ENCODE measurements at places on chromosomes 5 and 9.

DNA sequence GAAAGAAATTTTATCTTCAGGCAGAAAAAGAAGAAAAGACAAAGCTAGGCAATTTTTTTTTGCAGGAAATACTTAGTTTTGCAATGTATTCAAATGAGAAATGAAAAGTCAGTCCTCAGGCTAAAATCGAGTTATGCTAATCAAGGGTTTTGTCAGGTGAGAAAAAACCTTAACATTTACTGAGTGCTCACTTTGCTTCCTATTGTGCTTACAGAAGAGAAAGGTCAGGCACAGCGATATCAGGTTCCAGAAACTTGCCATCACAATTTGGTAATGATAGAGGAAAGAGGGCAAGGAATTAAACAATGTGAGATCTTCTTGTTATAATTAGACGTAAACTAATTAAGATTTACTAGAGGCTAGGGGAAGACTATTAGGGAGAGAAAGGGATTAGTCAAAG, 431.7 kb upstream of the CTNND2 start:
- no peak for DNase-seq

- DNase-seq: no peak
Observed at GRCh38 chr9:33202552-33203201, 35.5 kb upstream of the B4GALT1 start.

- DNase-seq: no peak
Observed at GRCh38 chr9:105438141-105438806, 9.6 kb upstream of the FSD1L start.

DNA sequence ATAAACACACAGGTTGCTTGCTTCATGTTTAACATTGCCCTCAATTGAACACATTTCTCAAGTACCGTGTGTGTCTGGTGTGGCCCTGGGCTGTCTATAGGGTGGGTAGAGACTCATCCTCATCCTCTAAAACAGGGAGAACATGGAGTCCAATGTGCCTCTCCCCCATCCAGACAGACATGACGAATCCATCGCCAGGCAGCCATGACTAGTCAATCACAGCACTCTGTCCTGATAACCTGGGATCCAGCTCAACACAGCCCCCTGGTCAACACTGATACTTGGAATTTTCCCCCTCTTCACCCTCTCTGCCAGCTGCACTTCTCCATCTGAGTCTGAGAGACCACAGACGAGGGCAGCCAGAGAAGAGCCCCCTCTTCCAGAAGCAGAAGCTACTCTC, 10.7 kb upstream of the NTNG2 start:
- no peak for DNase-seq

DNA sequence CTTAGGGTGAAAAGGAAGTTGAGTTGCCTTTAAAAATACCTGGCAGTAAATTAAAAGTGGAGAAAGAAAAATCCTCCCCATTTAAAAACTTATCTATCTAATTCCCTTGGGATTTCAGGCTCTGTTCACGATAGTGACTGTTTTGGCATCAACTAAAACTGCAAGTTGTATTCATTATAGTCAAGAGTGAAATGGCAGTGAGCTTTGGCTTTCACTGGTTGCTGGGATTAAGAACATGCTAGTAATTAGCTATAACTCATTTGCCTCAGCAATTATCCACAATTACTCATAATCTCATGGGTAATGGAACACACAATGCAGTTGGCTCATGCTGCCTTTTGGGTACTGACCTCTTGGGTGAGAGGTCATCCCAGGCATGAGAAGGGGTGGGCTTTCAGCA, 250.1 kb downstream of the GAS1 start:
- no peak for DNase-seq

DNA sequence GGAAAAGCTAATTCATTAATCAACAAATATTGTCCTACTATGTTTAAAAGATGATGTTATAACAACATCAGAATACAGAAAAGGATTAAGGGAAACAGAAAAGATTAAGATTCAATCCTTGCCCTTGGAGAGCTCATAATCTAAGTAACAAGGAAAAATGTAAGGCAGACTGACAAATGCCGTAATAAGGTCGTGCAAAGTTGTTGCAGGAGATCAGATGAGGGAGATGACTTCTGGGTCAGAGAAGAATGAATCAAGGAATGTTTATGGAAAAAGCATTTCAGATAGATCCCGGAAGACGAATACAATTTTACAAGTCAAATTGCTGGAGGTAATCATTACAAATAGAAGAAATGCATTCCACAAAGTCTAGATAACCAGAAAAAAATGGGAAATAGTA, 6.4 kb downstream of the ADAMTS6 start:
- no peak for DNase-seq

- no peak for DNase-seq
Observed at GRCh38 chr9:88359974-88360373, 28.3 kb upstream of the SPIN1 start.

DNA sequence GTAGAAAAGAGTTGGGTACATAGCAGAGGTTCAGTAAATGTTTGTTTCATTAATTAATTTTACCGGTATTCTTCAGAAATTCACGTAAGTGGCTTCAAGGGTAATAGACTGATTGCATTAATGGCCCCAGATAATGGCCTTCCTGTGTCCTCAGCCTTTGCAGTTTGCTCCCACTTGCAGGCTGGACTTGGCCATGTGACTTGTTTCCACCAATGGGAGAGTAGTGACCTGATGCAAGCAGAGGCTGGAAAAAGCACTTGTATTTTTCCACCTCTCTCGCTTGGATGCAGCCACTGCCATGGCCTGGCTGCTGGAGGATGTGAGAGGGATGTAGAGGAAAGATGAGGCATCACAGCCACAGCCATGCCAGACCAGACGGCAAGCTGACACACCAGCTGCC, 480.9 kb downstream of the CDK5RAP2 start:
- no peak for DNase-seq

GRCh38 chr5:127176769-127177168, 103.5 kb upstream of the C5orf63 start:
- no peak for DNase-seq

- peak; percentile 12 for DNase-seq
Observed at GRCh38 chr9:93452710-93453046, 703 bp downstream of the FAM120AOS start.

- no peak for DNase-seq
Observed at GRCh38 chr5:133846478-133847226, 121.8 kb downstream of the C5orf15 start.

DNA sequence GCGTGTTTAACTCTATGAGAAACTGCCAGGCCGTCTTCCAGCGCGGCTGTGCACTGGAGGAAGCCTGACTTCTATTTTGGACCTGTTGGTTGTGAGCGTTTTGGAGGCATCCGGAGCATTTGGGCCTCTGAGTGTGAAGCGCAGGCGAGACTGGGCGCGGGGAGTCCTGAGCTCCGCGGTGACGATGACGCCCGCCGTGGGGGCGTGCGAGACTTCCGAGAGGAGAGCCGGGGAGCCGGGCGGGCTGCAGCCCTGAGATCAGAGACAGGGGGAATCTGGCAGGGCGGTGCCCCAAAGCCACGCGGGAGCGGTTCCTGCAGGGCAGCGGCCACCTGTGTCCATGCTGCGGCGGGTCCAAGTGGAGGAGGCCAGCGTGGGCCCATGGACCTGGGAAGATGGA, 47.4 kb downstream of the NTNG2 start:
- DNase-seq: no peak

DNA sequence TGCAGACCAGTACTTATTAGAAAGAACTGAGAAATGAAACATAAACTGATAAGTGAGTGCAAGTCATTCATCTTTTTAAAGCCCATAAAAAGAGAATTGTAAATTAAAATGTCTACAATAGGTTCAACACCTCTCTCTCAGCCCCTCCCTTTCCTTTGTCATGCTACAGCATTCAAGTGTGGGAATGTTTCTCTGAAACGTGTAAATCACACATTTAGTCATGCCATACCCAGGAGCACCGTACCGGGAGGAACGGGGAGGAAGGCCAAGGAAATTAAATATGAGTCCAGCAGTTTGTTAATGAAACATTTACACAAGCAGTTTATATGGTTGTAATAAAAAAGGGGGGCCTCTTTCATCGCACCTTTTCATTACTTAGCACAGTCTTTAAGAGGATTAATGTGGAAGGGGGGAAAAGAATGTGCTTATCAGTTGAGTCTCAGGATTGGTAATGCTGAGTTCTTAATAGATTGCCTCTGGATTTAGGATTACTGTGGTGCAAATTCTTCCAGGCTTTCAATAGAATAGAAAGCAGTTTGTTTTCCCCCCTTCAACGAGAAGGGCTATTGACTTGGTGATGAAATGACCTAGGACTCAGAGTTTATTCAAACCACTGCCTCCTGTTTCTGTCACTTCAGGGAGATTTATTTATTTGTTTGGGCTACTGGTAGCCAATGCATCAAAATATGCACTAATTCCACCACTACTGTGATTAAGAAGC, 176.0 kb upstream of the ZNF608 start:
- DNase-seq: no peak

DNA sequence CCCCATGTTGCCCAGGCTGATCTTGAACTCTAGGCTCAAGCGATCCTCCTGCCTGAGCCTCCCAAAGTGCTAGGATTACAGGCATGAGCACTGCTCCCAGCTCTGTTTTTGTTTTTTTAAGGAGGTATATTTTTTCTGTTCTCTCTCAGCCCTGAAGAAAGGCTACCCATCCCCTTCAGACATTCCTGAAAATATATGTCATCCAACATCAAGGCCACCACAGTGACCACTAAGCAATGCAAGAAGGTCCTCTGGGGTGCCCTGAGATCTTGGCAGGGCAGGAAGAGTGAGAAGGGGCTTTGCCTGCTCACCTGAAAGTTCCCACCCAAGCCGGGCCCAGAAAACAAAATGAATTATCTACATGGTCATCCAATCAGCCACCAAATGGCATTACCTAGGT, 47.8 kb upstream of the IL17B start:
- no peak for DNase-seq

GRCh38 chr5:14710313-14710994, 45.9 kb downstream of the OTULIN start:
- no peak for DNase-seq

DNA sequence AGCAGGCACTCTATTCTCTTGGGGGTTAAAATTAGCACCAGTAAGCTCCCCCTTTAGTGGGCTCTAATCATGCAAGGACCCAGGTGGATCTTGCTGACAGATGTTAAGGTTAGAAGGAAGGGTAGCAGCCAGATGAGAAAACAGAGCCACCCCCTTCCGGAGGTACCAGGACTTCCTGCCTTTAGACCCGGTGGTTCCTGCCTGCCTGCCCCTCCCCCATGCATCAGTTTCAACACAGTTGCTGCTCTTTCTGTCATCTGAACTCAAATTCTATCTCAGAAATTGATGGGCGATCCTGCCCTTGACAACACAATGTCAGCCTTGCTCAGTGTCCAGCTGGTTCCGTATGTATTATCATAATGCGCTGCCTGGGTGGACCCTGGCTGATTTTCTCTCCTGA, 287.3 kb downstream of the EBF1 start:
- peak; percentile 2 for DNase-seq

GRCh38 chr9:6794936-6795335, 37.2 kb downstream of the KDM4C start:
- no peak for DNase-seq

DNA sequence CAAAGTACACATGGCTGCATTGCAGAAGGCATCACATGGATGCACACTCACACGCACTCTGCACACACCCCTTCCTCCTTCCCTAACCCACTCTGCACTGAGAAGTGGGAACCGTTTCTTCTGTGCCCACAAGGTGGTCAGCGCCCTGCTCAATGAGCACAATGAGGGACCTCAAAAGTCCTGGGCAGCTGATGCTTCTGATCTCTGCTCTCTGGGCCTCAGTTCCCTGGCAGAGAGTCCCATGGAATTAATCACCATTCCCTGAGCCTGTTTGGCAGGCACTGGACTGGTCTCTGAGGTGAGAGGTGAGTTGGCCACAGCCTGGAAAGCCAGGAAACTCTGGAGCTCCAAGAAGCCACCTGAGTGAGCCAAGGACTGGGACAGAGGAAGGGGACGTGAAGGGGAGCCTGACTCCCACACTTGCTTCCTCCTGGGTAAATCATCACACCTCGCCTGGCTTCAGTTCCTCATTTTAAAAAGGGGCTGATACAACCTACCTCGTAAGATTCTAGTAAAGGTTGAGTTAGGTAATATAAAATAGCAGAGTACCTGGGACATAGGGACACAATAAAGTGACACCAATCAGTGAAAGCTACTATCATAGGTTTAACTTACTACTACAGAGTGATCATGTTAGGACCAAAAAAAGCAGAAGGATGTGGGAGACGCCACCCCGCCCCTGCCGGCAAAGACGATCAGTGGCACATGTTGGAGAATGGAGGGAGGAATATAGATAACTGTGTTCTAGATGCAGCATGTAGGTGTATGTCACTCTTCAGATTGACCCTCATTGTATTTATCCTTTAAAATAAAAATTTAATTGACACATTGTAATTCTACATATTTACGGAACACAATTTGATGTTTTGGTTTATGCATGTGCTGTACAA, 21.1 kb upstream of the IGFBPL1 start:
- no peak for DNase-seq

GRCh38 chr5:164753434-164753833, 1248.0 kb downstream of the MAT2B start:
- no peak for DNase-seq

GRCh38 chr9:93148721-93149120, 14.7 kb upstream of the NINJ1 start:
- no peak for DNase-seq

DNA sequence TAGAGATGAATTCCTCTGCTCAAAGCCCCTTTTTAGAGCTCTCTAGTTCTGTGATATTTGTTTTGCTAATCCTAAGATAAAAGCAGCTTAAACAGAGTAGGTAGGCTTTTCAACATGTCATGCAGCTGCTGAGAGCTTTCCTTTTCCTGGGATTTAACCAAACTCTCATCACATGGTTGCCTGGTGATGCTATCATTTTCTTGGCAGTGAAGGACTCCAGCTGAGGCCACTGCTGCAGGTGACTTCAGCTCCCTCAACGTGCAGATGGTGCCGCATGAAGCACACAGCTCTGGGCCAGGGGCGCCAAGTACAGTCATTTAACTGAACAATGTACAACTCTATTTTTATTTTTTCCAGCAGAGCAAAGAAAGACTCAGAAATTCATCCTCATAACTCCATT, 42.2 kb downstream of the SECISBP2 start:
- DNase-seq: no peak

DNA sequence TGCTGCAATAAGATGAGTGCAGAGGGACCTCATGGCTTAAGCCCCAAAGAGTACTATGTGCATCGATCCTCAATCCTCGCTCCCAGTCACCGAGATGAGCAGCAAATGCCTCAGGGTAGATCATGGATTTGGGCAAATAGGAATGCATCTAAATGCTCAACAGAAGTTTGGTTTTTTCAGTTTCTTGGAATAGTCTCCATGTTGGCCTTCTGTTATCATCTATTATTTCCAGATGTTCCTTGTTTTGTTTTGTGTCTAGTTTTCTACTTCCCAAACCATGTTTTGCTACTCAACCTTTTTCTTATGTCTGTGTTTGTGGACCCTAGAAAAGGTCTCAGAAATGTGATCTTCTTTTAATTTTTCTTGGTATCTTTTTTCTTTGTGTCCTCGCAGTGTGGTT, 43.5 kb upstream of the RASGRF2 start:
- no peak for DNase-seq

- no peak for DNase-seq
Observed at GRCh38 chr9:89313842-89314241, 2.8 kb downstream of the CKS2 start.
